ENCODE measurements at places on chromosomes 7 and 10.

DNA sequence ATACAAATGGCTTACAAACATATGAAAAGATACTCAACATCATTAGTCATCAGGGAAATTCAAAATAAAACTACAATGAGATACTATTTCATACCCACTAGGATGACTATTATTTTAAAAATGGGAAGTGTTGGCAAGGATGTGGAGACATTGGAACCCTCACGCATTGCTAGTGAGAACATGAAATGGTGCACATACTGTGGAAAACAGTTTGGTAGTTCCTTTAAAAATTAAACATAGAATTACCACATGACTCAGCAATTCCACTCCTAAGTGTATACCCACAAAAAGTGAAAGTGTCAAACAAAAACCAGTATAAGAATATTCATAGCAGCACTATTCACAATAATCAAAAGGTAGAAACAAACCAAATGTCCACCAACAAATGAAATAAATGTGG is 48.5 kb upstream of the SHTN1 start:
- DNase-seq: no peak

- no peak for DNase-seq
These were observed 125.4 kb downstream of the JAZF1 start for GRCh38 chr7:28055161-28055544.

DNA sequence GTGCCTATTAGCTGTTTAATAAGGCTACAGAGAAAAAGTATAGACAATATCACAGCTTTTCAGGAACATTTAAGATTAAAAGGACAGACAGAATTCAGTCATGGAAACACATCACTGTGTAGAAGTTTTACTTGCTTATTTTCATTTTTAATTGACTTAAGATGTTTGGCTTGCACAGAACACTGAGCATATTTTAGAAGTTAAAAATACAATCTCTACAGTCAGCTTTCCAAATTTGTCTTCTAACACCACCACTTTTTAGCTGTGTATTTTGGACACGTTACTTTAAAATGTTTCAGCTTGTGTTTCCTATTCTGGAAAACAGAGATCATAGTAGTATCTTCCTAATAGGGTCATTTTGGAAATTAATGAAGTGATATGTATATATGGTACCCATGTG is 11.8 kb downstream of the CFAP69 start:
- no peak for DNase-seq

DNA sequence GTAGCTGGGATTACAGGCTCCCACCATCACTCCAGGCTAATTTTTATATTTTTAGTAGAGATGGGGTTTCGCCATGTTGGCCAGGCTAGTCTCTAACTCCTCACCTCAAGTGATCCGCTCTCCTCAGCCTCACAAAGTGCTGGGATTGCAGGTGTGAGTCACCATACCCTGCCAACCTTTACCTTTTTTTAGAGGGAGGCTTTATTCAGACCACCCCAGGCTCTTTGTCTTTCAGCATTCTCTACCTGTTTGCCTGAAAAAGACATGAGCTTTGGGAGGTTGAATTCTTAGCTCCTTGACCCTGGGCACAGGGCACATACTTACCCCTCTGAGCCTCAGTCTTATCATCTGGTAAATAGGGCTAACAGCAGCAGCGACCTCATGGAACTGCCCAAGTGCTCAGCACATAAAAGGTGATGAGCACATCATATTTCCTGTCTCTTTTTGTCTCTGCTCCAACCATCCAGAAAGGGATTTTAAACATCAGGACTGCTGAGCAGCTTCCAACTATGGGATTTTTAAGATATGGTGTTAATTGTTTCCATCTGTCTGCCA is 17.0 kb downstream of the FRMPD2 start:
- no peak for DNase-seq

- DNase-seq: peak; percentile 88
These were observed 434 bp downstream of the STAMBPL1 start for GRCh38 chr10:88880282-88881076.

DNA sequence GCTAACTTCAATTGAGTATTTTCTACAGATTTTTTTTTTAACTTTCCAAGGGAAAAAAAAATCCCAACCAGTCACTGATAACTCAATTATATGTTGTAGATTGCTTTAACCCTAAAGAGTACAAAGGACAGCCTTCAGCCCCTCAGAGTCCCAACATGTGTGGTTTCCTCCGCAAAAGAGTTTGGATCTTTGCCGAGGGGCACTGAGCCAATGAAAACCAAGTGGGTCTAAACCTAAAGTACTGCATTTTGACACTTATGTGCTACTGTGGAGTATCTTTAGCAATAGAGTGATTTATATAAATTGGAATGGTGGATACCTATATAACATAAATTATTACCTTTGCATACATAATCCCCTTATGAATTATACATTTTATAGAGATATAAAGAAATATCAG is 91.5 kb downstream of the SEMA3D start:
- DNase-seq: no peak

- DNase-seq: no peak
These were observed 197.1 kb upstream of the CXCL12 start for GRCh38 chr10:44581996-44582395.

DNA sequence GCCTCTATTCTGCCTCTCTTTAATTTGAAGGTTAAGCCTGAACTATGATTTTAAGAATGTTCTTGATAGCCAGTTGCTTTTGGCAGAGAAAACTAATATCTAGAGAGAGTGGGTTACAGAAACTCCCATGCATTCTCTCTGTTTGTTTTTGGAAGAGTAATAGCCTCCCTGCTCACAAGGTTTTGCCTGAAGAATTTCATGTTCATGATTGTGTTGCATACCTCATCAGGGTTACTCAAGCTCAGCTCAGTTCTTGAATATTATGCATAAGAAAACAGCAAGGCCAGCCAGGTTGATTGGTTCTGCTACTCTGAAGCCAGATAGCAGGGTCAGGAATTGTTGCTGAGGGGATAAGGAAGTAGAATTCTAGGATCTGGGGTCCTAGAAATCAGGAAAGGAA is 137.4 kb downstream of the MDFIC start:
- DNase-seq: no peak

DNA sequence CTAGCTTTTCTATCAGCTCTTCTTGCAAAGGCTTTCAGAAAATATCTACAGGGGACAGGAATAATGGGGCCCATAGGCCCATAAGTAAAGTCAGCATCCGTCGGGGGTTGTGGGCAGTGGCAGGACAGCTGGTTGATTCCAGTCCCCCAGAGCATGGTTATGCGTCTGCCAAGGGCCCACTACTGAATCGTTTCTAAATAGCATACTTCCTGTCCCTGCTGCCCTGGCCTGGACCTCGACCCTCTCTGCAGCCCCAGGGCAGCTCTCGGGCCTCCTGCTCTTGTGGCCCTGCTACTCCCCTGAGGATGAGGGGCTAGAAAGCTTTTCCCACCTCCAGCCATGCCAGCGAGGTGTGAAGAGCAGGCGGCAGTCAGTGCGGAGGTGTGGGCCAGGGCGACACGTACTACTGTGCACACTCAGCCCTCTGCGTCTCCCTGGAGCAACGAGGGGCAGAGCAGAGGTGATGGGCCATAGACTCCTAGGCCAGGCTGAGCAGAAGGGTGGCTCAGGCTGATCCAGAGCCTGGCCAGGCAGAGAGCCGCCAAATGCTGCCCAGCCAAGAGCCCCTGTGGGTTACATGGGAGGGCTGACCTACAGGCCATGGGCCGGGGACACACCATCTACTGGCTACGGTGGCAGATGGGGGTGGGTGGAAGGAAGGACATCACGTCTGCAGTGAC is 4.7 kb upstream of the OPN4 start:
- peak; percentile 54 for DNase-seq

DNA sequence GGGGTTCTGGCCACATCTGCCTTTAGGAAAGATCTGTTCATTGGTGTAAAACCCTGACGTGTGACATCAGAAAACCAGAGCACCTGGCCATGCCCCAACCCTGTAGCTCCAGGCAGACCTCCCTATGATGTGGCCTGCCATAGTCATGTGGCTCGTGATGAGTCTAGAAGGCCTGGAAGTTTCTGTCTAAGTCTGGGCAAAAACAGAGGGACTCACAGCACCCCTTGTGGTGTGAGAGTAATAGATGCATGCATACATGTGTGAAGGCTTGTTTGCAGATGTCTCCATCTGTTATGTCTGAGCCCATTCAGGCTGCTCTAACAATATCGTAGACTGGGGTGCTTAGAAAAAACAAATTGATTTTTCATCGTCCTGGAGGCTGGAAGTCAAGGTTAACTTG is 309.3 kb downstream of the PAXIP1 start:
- DNase-seq: no peak

- DNase-seq: no peak
These were observed 51.4 kb downstream of the PCDH15 start for GRCh38 chr10:54749623-54750022.

GRCh38 chr7:23404546-23405239 is 65.6 kb downstream of the IGF2BP3 start:
- no peak for DNase-seq

- DNase-seq: no peak
These were observed 388.4 kb downstream of the TFEC start for GRCh38 chr7:115642194-115642593.

GRCh38 chr10:14507176-14507575 is 176.5 kb upstream of the FRMD4A start:
- DNase-seq: no peak

GRCh38 chr7:157719705-157720655 is 383.2 kb downstream of the DNAJB6 start:
- peak; percentile 47 for DNase-seq

DNA sequence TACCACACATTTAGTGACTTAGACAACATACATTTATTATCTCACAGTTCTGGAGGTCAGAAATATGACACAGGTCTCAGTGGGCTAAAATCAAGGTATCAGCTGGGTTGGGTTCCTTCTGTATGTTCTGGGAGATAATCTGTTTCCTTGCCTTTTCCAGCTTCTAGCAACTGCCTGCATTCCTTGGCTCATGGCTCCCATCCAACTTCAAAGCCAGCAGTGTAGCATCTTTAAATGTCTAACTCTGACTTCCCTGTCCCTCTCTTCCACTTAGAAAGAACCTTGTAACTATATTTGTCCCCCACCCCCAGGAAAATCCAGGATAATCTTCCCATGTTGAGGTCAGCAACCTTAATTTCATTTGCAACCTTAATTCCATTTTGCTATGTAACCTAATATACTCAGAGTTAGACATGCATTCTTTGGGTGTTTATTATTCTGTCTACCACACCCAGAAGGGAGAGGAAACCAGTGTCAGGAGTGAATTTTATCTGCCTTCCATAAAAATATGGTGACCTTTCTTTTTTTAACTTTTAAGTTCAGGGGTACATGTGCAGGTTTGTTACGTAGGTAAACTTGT is 57.3 kb upstream of the SMIM30 start:
- DNase-seq: no peak

DNA sequence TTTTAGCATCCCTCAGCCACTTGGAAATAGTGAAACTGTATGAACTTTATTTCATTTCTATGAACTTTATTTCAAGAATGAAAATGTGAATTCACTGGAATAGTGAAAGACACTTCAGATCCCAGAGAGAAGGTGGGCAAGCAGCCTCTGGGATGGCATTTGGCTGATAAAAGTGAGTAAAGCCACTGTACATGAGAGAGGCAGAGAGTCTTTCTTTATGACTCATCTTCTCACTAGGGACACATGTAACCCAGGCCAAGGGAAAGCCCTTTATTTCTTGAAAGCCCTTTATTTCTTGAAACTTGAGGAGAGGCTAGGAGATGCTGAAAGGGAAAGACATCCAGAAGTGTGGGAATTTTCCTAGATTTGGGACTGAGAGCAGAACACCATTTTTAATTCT is 148.9 kb upstream of the SMIM30 start:
- DNase-seq: no peak

DNA sequence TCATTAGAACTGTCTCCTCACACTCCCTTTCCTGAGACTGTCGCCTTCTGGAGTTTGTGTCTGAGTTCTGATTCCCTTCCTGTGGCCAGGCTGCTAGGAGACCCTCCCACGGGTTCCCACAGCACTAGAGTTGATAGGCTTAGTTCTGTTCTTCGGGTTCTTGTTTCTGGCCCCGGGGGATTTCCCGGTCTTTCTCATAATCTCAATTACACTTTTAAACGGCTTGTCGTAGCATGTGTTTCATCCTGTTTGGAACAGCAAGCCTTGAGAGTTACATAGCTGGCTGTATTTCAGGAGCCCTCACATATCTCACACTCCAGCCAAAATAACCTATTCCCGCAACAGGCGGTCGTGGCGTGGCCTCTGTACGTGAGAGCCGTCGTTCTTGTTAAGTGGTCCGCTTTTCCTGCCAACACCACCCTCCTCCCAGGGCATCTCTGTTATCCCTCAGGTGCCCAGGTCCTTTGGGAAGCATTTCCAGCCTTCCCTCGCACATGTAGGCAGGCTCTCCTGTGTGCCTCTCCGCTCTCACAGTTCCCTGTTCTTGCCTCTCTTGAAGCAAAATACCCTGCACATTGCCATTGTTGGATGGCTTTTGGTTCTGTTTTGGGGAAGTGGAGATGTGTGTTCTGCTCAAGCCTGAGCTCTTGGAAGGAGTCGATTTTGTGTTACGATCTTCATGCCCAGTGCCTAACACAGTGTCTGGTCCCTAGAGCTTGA is 46.0 kb downstream of the CDC123 start:
- DNase-seq: no peak

DNA sequence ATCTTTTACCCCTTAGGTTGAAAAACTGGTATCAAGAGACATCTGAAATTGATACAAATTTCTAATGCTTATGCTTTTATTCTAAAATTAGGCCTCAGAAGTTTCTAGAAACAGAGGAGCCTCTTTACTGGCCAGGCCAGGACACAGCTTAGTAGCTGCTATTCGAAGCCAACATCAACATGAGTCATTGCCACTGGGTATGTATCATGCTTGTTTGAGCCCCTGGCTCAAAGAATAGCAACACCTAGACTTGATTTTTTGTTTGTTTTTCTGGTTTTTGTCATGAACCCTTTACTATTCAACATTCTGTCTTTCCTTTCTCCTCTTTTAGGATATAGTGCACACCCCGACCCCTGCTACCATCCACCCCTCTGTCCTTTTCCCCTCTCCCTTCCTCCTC is 90.9 kb upstream of the STK17A start:
- no peak for DNase-seq

DNA sequence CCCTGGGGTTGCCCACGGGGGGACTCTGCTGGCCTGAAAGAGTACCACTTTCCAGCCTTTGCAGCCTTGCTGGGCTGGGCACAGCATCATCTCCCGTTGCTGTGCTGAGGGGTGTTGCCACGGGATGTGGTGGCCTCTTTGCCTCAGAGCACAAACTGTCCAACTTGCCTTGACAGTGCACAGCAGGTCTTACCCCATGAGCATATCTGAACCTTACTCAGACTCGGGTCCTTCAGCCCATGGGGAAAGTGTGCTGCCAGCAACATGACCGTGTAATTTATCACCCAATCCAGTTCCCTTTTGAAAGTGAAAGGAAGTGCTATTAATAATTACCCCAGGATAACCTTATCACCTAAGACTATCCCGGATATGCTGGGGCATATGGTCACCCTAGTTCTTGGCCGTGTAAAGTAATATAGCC is 46.8 kb downstream of the TBXAS1 start:
- peak; percentile 82 for DNase-seq

Measured in natural killer cell treated with Interleukin-12 subunit alpha and Interleukin-12 subunit beta and Interleukin-15 and Interleukin-18, amount 100 ng/mL, for 72 hours (primary cell).